ENCODE measurements at places on chromosomes 3 and 15. TPM values are rescaled to one million over a fixed set of nuclear protein-coding genes. Genes with fewer than 3 reads are reported as not detected.

Gene LSAMP
- 0.28 TPM for total RNA-seq

Gene CHST14
- total RNA-seq: 12.0 TPM

Gene A4GNT
- not detected for total RNA-seq

Gene SLC7A14
- not detected for total RNA-seq

Gene RTP1
- not detected for total RNA-seq

Gene ZNF710
- total RNA-seq: 16.8 TPM

Gene MCF2L2
- 5.7 TPM for total RNA-seq

Gene NOX5
- total RNA-seq: not detected

Gene UBE2E2
- total RNA-seq: 17.6 TPM

Gene GP5
- total RNA-seq: 5.1 TPM

Gene OR5K2
- total RNA-seq: not detected

Gene ALPK3
- total RNA-seq: 0.20 TPM

Gene U2SURP
- total RNA-seq: 164 TPM

Gene IQCF5
- not detected for total RNA-seq

Gene HEMK1
- total RNA-seq: 42.0 TPM

Gene INAFM2
- total RNA-seq: 6.4 TPM

Gene PAQR9
- total RNA-seq: not detected
